ENCODE measurements at places on chromosomes 1 and 21.

GRCh38 chr21:31872452-31873274, at the start of gene HUNK:
TSS of gene HUNK (plus strand) at chr21:31873020. CDS start at chr21:31873675, 655 bp downstream.
- DNase-seq, result peak; percentile 61

DNA sequence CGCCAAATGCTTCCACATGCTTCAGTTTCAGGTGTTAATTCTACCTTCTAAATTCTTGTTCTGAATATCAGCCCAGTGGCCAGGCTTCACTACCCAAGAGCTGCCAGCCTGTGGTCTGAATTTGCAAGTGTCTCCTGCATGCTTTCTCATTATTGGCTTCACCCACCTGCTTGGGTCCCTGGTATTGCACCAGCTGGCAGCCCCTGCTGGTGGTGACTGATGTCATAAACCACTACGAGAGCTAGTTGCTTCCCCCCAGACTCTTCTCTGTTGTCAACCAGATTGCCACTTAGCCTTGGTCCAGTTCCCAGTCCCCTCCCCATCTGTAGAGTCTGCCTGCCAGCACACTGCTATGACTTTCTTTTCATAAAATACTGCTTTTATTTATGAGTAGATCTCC, 197.7 kb upstream of the DUSP10 start:
- peak; percentile 47 for DNase-seq

- DNase-seq, result no peak
Observed at GRCh38 chr1:69506311-69506710, 61.4 kb upstream of the LRRC7 start.

DNA sequence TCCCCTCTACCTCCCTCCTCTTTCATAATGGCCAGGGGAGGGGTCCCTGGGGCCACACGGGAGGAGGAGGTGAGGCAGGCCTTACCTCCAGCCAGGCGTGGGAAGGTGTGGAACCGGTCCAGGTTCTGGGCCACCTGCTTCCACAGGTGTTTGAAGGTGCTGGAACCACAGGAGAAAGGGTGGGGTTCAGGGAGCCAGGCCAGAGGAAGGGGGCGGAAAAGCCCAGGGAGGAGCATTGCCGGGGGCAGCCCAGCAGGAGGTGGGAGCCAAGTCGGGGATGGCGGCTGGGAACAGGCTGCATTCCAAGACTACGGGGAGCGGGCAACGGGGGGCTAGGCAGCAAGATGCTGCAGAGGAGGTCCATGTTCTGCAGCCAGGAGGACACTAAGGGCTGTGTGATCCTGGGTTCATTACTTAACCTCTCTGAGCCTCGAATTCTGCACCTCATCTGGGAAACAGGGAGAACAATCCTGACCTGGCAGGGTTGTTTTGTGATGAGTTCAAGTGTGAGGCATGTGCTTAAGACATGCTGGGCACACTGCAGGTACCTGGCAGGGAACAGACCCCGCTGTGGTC, 19.8 kb upstream of the TAS1R2 start:
- DNase-seq, result no peak

GRCh38 chr1:181013144-181013543, 9.5 kb downstream of the STX6 start:
- DNase-seq, result no peak

- no peak for DNase-seq
Observed at GRCh38 chr1:7550981-7551380, 220.1 kb upstream of the VAMP3 start.

GRCh38 chr1:162329826-162330225, 46.8 kb downstream of the SPATA46 start:
- DNase-seq, result no peak

GRCh38 chr1:46190539-46190938, 7.7 kb downstream of the POMGNT1 start:
- DNase-seq, result no peak

DNA sequence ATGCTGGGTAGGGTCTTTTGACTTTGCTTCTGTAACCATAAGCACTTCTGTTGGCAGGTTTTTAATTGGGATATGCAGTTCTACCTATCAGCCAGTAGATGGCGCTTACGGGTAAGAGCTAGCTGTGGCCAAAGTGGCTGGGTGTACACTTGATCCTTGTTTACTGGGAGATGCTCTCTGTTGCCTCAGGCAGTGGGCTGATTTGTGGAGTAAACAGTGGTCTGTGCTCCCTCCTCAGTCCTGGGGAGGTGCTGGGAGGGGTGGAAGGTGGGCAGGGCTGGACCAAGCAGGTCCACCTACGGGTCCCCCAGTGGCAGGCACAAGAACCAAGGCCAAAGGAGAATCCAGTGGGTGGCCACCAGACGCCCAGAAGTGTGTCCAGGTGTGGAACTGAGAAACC, 43.4 kb downstream of the RALGPS2 start:
- DNase-seq, result peak; percentile 40

DNA sequence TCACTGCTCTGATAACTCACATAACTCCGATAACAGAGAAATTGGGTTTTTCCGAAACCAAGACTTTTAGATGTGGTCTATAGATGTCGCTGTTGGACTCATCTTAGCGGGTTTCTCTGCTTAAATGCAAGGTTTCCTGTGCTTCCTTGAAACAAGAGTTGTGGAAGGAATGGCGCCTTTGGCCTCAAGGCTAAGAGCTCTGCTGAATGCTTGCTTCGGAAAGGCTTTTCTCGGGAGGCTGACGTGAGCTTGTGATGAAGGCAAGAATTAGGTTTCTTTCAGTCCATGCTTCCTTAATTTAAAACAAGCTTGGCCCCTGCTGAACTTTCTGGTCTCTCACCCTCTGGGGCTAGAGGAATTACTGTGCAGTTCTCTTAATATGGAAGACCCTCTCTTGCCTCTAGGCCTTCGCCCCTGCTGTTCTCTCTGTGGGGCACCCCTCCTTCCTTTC, 113.5 kb downstream of the MAP3K21 start:
- peak; percentile 23 for DNase-seq

- peak; percentile 18 for DNase-seq
Observed at GRCh38 chr1:94542088-94542870, 720 bp upstream of the F3 start.

- no peak for DNase-seq
Observed at GRCh38 chr1:31571340-31572295, 4.7 kb upstream of the TINAGL1 start.

DNA sequence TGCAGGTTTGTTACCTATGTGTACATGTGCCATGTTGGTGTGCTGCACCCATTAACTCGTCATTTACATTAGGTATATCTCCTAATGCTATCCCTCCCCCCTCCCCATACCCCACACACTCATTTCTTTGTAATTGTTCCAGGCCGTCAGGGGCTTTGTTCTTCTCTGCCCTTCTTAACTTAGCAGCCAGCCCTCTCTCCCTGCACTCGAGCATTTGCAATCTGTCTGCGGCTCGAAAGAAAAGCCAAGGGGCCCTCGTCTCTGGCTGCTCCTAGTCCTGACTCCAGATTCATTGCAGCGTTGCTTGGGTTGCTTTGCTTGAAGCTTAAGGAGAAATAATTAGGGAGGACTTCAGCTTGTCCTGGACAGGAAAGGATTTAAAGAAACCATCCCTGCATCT, 85.7 kb downstream of the ATP1A1 start:
- DNase-seq, result no peak

DNA sequence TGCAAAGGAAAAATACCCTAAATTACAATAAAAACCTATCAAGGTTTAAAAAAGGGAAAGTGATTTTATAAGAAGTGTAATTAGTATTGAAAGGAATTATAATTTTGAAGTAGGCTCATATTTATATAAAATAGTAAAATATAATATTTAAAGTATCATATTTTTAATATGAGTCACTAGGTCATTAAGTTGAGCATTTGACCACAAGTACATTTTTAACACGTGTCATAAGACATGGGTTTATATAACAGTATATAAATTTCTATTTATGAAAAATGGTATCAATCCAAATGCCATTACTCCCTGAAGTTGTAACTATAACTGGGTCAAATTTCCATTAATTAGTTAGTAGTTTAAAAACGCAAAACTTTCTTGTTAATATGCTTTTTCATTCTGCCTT, 365.9 kb downstream of the COL11A1 start:
- DNase-seq, result no peak

DNA sequence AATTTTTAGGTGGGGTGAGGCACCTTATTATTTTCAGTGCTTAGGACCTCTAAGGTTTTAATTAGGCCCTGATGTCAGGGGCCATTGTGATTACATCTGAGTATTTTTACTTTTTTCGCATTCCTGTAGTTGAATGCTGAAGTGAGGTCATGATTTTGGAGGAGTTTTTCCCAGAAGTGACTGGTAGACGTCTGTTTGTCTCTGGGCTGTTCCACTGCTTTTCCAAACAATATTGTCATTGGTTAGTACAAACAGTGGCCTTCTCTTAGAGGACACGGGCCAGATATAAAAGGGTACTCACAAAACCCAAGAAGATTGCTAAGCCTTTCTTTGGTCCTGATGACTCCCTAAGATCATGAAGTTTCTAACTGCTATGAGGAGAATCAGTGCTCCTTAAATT, 7.6 kb upstream of the RASAL2 start:
- DNase-seq, result no peak

- DNase-seq, result no peak
Observed at GRCh38 chr1:178033019-178033418, 60.9 kb upstream of the RASAL2 start.

DNA sequence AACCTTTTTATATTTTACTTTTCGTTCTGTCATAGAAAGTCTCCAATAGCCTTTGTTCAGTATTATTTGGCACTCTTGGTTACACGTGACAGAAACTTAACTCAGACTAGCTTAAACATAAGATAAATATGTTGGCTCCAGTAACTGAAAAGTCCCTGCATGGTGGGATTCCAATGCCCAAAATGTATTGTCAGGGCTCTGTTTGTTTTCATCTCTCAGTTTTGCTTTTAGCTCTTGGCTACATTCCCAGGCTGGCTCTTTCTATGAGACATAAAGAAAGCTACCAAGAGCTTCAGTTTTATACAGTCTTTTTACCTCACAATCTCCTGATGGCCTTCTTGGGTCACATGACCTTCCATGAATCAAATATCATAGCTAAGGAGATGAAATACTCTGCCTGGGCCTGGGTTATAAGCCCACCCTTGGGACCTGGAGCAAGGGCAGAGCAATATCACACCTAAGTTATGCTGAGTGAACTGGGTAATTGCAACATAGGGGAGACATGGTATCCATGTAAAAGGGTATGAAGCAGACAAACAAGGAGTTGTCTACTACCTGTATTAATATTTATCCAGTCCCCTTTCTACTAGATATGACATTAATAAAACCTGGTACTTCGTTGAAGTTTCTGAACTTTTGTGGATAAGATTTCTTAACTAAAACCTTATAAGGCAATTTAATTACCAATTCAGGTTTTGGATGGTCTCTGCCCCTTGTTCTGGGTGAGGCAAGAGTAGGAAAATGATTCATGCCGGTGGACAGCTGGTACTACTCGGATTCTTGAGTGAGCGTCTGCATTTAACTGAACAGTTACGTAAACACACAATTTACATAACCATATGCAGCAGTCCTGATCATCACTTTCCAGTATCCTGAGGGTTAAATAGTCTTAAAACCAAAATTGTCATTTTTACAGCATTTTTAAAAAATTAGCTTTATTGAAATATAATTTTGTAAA, 442.3 kb downstream of the GPATCH2 start:
- no peak for DNase-seq

- peak; percentile 32 for DNase-seq
Observed at GRCh38 chr1:22114083-22115012, 28.5 kb downstream of the WNT4 start.

- no peak for DNase-seq
Observed at GRCh38 chr1:224563666-224564065, 52.5 kb upstream of the CNIH3 start.

- DNase-seq, result no peak
Observed at GRCh38 chr1:84348759-84349158, 47.3 kb downstream of the SAMD13 start.

DNA sequence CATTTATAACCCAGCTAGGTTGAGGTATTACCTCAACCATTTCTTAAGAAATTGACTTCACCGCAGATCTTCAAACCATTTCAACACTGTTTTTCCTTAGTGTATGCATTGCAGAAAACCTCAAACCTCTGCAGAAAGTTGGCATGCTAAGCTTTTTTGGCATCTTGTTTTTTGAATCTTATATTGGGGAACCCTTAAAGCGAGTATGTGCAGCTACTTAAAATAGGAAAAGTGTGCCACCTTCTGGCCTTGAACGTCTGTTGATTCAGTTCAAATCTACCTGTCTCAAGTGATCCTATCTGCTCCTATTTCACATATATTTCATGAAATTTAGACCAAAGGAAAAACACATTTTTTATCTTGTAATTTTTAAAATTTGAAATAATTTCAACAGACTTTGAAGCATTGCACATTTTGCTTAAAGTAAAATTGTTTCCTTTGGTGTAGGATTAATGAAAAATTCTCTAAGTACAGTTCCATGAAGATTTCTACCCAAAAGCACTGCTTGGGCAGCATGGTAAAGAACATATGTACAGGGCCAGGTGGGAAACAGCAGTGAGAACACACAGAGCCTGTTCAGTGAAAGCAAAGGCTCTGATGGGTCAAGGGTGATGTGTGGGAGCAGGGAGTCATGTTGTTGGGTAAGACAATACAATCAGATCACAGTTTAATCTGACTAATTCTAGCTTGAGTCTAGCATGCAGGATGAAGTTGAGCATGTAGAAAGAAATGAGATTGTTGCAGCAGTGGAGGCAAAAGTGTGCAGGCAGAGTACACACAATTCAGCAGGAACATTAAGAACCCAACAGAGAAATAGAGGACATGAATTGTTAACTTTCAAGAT, 17.2 kb downstream of the HENMT1 start:
- peak; percentile 39 for DNase-seq

DNA sequence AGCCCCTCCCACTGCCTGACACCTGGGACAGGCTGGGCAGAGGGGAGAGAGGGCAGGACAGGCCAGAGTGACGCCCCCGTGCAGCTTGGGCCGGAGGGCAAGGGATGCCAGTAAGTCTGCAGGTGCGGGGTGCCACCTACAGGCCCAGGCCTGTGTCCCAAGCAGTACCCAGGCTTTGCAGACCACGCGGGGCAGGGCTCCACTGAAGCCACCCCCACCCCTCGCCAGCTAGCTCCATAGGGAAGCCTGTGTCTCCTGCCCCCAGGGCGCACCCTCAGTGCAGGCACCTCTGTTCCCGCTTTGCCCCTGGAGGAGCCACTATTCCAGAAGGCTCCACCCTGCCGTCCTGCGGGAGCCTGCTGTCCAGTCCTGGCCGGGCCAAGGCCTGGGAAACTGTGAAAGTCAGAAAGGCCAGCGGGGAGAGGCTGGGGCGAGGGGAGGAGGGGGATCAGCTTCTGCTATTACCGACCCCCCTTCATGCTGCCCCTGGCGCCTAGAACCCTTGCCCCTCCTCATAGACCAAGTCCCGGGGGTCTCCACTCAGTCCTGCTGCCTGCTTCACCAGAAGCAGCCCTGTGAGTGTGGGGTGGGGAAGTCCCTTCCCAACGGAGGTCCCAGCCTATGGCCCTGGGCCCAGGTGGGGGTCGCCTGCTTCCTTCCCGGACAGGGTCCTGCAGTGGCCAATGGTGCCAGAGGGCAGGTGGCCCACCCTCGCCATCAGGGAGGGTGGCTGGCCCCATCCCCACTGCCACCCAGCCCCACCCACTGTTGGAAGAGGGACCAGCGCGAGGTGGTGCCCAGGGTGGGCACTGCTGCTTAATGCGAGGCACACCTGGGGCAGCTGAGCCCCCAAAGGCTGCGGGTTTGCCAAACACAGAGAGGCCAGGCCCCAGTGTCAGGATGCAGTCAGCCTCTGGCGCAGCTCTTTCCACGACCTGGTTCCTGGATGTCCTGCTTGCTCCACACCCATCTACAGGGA, 54.4 kb downstream of the KCNAB2 start:
- peak; percentile 26 for DNase-seq

- no peak for DNase-seq
Observed at GRCh38 chr1:165411396-165411795, 33.5 kb downstream of the RXRG start.

GRCh38 chr1:96723936-96724335, 2.4 kb downstream of the PTBP2 start:
- no peak for DNase-seq

All from BE2C (cell line).